Thyroid gland (tissue), 4 donors: ENCODE measurements at places on chromosomes 12 and 14.

DNA sequence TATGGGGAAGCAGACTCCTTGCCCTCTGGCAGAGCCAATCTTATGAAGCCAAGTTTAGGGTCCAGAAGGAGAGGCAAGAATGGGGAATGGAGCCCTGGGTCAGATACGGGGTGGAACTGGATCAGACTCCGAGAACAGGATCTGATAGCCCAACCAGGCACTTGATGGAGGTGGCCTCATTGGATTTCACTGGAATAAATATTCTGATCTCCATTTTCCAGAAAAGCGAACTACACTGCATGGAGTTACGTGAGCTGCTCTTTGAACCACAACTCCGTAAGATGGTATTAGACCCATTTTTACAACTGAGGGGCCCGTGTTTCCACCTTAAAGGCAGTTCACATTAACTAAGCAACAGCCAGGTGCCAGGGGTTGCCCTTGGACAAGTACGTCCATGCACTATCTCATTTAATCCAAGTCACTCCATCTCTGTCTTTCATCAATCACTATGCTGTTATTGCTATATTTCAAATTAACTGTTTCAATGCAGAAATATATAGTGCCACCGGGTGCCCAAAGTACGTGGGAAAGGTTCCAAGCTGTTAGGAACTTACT lies 155.2 kb downstream of the BCL11B start:
- DNase-seq = no peak

DNA sequence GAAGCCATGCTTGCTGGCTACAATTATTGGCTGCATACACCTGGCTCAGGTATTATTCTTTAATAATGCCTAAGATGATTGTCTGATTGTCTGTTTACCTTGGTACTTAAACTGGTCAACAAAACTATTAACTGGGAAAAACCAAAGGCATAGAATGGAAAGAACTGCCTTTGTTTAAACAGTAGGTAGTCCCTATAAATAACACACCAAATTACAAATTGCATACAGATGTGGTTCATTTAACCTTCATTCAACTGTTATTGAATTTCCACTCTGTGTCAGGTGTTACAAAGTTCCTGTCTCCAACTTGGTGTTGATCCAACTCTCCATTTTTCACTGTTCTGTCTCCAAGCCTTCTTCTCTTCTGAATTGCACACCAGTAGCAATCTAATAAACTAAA lies 79.8 kb upstream of the FSCB start:
- no peak for DNase-seq

- DNase-seq = no peak
Observed at GRCh38 chr12:27913999-27914614, 58.4 kb downstream of the PTHLH start.

DNA sequence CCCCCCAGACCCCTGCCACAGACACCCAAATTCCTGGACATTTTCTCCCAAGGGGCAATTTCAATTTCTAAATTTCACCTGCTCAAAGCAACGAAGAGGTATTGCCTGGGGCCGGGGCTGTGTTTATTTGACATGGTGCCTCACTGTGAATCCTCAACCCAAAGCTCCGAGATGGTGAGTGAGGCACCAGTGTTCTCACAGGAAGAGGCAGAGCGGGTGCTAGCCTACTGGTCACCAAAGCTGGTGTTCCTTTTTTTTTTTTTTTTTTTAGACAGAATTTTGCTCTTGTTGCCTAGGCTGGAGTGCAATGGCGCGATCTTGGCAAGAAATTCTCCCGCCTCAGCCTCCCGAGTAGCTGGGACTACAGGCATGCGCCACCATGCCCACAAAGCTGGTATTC lies 14.8 kb upstream of the SH2B3 start:
- no peak for DNase-seq

GRCh38 chr14:64447876-64448670 lies 17.2 kb upstream of the AKAP5 start:
- peak; percentile 75 for DNase-seq

GRCh38 chr12:63917864-63918799 lies 73.6 kb downstream of the SRGAP1 start:
- peak; percentile 89 for DNase-seq

DNA sequence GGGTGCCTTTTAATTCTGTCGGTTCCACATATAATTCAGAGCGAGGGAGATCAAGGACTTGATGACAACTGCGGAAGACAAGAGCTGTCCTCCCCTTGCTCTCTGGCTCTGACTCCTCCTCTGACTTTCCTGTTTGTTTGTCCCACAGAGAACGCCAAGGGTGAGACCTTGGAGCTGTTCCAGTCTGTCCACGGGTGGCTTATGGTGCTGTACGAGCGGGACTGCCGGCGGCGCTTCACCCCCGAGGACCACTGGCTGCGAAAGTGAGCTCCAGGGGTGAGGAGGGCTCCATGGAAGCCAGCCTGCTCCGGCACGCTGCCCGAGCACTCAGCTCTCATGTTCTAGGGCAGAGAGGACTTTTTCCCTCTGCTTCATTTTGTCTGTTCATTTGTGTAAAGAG lies 32.8 kb downstream of the UBE3B start:
- DNase-seq = no peak

DNA sequence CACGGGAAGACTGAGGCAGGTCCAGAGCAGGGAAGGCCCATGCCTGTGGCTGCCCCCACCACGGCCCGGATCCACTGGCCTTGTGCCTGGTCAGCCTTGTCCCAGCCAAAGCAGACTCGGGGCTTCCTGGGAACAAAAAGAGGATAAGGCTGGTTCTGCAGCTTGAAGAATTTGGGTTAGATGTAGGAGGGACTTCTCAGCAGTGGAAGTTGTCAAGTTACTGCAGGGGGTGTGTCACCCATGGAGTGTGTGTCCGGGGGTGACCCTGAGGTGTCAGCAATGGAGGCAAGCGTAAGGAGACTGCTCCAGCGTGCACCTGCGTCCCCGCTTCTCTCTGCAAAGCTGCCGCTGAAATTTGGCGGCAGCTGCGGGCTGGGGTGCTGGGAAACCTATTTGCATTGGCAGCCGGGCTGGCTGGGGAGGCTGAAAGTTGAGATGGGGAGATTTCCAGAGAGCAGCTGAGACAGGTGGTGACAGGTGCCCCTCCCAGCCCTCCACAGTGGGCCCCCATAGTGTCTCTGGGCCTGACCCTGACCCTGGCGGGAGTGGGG lies 12.5 kb upstream of the TNFAIP2 start:
- peak; percentile 29 for DNase-seq

- DNase-seq = no peak
Observed at GRCh38 chr14:96811985-96812667, 14.9 kb downstream of the VRK1 start.

DNA sequence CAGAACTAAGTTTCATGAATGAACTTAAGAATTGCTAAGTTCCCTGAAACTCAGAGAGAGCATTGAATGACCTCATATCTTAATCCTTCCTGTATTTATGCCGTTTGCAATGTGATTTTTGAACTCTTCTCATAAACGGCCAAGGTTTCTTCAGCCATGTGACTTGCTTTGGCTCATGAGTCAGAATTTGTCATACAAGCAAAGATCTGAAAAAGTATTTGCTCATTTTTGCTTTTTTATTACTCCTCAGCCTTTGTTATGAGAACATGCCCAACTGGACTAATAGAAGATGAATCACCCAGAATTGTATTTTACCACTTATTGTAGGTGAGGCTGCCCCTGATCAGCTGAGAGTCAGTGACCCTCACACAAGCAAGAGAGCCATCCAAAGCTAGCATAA lies 693.8 kb downstream of the BCL11B start:
- DNase-seq = no peak

GRCh38 chr14:101820283-101820798 lies 58.8 kb downstream of the PPP2R5C start:
- DNase-seq = no peak

DNA sequence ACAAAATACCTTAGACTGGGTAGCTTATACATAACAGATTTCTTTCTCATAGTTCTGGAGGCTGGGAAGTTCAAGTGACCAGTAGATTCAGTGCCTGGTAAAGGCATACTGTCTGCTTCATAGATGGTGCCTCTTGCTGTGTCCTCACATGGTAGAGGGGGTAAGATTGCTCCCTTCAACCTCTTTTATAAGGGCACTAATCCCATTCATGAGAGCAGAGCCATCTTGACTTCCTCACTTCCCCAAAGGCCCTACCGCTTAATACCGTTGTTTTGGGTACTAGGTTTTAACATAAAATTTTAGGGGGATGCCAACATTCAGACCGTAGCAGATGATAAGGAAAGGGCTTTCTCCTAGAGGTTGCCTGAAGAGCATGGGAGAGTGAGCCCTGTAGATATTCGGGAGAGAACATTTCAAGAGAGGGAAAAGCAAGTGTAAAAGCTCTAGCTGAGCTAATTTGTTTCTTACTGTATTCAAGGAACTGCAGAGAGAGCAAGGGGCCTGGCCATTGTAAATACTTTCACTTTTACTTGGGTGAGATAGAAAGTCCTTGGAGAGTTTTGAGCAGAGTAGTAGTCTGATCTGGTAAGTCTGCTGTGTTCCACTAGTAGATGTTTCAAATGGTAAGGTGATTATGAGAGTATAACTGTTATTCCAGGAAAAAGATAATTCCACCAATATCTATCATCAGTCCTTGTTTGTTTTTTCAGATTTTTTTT lies 27.3 kb downstream of the FRS2 start:
- peak; percentile 6 for DNase-seq

- no peak for DNase-seq
Observed at GRCh38 chr14:85417396-85417795, 112.5 kb upstream of the FLRT2 start.

DNA sequence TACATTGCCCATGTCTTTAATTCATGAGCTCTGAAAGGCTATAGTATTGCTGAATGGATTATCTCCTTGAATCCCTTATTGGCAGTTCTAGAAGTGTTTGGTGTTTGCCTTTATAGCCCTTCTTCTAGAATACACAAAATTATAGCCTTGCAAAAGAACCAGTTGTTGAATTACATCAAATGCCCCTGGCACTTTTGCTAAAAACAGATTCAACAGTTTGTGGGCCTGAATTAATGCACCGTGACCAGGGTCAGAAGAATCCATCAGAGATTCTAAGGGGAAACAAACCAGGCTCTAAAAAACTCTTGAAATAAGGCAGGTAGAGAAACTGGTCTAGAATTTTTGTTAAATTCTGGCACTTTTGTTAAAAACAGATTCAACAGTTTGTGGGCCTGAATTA lies 197.8 kb downstream of the SOX5 start:
- DNase-seq = no peak

DNA sequence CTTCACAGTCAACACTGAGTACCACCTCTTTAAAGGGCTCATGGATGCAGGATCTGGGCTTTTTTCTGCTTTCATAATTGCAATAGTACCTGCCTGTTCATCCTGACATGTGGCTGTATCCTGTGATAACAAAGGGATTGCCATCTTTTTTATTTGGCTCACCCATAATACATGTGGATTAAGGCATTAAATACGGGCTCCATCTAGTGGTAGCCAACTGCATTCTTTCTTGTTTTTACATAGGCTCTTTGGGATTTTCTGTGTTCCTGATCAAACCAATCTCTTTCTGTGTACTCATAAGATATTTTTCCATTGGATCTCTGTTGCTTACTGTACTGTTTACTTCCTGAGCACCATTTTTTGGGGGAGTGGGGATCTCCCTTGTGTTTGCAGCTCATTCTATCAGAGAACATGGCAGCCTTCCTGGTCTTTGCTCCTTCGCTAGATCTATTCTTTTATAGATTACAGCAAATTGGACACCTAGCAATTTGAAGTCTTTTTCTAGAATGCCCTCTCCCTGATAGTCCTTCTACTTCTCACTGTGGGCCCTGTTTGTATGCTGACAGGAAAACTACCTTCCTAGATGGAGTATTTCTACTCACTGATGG lies 723.4 kb upstream of the MDGA2 start:
- DNase-seq = no peak

DNA sequence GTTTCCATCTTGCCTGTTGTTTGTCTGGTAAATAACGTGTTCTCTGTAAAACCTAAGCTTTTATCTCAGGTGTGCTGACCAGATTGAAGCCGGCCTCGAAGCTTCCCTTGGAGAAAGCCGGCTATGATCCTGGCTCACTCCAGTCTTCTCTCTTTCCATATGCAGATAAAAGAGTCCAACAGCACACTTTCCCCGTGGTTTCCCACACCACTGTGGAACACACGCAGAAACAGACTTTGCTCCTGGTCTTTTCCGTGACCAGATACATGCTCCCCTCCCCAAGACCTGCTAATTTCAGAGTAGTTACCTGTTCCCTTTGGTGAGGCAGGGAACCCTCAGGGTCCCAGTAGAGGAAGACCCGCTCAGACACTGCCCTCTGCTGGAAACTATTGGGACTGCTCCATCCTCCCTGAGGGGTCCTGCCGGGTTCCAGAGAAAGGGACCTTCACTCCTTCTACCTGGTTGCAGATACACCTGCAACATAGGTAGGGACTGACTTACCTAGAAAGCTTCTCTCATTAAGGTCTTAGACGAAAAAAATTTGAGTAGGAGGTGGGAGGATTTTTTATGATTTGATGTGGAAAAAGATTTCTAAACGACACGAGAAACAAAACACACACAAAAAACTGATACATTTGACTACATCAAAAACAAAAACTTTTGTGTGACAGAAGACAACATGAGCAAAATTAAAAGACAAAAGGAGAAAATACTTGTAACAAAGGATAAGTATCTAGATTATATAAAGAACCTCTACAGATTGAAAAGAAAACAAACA lies 415.4 kb upstream of the CCDC196 start:
- DNase-seq = peak; percentile 44

- no peak for DNase-seq
Observed at GRCh38 chr12:52306731-52307130, 14.5 kb downstream of the KRT83 start.

DNA sequence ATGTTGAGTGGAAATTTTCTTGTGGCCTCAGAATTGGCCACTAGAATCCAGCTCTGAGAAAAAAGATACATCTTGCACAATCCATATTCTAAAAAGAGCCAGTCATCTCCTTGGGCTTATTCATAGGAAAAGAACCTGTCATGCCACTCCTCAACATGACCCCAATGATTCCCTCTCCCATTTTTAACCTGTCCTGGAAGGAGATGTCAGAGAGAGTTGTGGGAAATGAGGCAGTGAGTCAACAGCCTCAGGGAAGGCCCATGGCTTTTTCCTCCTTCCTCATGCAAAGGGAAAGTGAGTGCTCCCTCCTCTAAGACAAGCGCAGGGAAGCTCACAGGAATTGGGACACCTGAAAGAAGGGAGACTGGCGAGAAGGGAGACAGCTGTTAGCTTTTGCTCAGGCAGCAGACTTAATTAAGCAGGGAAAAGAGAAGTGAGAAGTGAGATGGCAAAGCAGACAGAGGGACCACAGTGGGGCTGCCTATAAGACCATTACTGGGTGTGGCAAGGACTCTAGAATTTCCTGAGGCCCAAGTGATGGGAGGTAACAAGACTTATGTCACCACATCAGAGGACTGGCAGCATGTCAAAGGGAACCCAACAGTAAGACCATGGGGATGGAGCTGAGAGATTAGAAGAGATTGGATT lies 10.2 kb upstream of the DHRS7 start:
- no peak for DNase-seq
